Epithelial cell of alveolus of lung (primary cell): ENCODE measurements at places on chromosomes 16 and 17. TPM values are rescaled to one million over a fixed set of nuclear protein-coding genes. Genes with fewer than 3 reads are reported as not detected.

The MYH1 gene
- not detected in 2 replicates for total RNA-seq

The CHST5 gene
- total RNA-seq, result not detected in 2 replicates

The HEATR9 gene
- not detected in 2 replicates for total RNA-seq

The CFAP52 gene
- total RNA-seq, result not detected in 2 replicates

The GAS2L2 gene
- not detected in 2 replicates for total RNA-seq

The IL17C gene
- total RNA-seq, result 1.3 TPM in 1 of 2 replicates, not detected in the other

The MT1M gene
- 10.9 and 12.5 TPM in 2 replicates for total RNA-seq

The STX1B gene
- total RNA-seq, result 0.91 and 7.0 TPM in 2 replicates

The INO80E gene
- 52.6 and 194 TPM in 2 replicates for total RNA-seq

The PFAS gene
- total RNA-seq, result 17.1 and 45.5 TPM in 2 replicates

The RPL38 gene
- total RNA-seq, result 562 and 652 TPM in 2 replicates

The SYNGR3 gene
- 5.4 and 7.6 TPM in 2 replicates for total RNA-seq

The USP7 gene
- 41.4 and 47.4 TPM in 2 replicates for total RNA-seq

The GNAO1 gene
- total RNA-seq, result 0.08 TPM in 1 of 2 replicates, not detected in the other

The KRT25 gene
- not detected in 2 replicates for total RNA-seq

The HIGD1B gene
- total RNA-seq, result not detected in 2 replicates

The UBN1 gene
- total RNA-seq, result 16.2 and 22.8 TPM in 2 replicates

The RUNDC1 gene
- 7.9 and 9.5 TPM in 2 replicates for total RNA-seq

The LYRM9 gene
- total RNA-seq, result 9.6 and 11.2 TPM in 2 replicates

The KCNH4 gene
- total RNA-seq, result not detected in 2 replicates

The KCNG4 gene
- not detected in 2 replicates for total RNA-seq

The DPEP3 gene
- total RNA-seq, result not detected in 2 replicates

The DNASE1 gene
- 2.1 and 15.8 TPM in 2 replicates for total RNA-seq

The PTX4 gene
- total RNA-seq, result not detected in 2 replicates

The CLEC3A gene
- not detected in 2 replicates for total RNA-seq

The SAMD14 gene
- 7.4 and 10.7 TPM in 2 replicates for total RNA-seq

The CDH5 gene
- total RNA-seq, result 3.0 and 3.6 TPM in 2 replicates

The KRT32 gene
- 0.13 TPM in 1 of 2 replicates, not detected in the other for total RNA-seq

The PHOSPHO1 gene
- 0.65 and 1.0 TPM in 2 replicates for total RNA-seq

The CBFB gene
- total RNA-seq, result 39.8 and 48.2 TPM in 2 replicates

The STH gene
- total RNA-seq, result not detected in 2 replicates

The KRTAP1-5 gene
- 10.1 TPM in 1 of 2 replicates, not detected in the other for total RNA-seq

The MYH2 gene
- 1.8 TPM in 1 of 2 replicates, not detected in the other for total RNA-seq
